Melanocyte of skin (primary cell): ENCODE measurements at places on chromosomes 11 and 22. TPM values are rescaled to one million over a fixed set of nuclear protein-coding genes. Genes with fewer than 3 reads are reported as not detected.

KCNK7 gene
- 0.31 and 0.33 TPM in 2 replicates for total RNA-seq

SLC7A4 gene
- 2.2 and 2.8 TPM in 2 replicates for total RNA-seq

MS4A1 gene
- total RNA-seq: not detected in 2 replicates

MOV10L1 gene
- total RNA-seq: not detected in 2 replicates

SMIM35 gene
- total RNA-seq: not detected in 2 replicates

APOL2 gene
- total RNA-seq: 58.5 and 117 TPM in 2 replicates

CNGA4 gene
- under 0.01 TPM in 1 of 2 replicates, not detected in the other for total RNA-seq

PACSIN3 gene
- 17.6 and 21.4 TPM in 2 replicates for total RNA-seq

NUP160 gene
- 18.9 and 34.2 TPM in 2 replicates for total RNA-seq

SCO2 gene
- total RNA-seq: 5.7 and 6.3 TPM in 2 replicates

OR5B3 gene
- total RNA-seq: not detected in 2 replicates

TSGA10IP gene
- total RNA-seq: not detected in 2 replicates

CST6 gene
- not detected in 2 replicates for total RNA-seq

SYTL2 gene
- total RNA-seq: 92.5 and 98.6 TPM in 2 replicates

MS4A6E gene
- total RNA-seq: not detected in 2 replicates

C11orf21 gene
- total RNA-seq: not detected in 2 replicates

C11orf86 gene
- not detected in 2 replicates for total RNA-seq

PATE2 gene
- 0.31 TPM in 1 of 2 replicates, not detected in the other for total RNA-seq

TRPM5 gene
- total RNA-seq: not detected in 2 replicates

TNNI2 gene
- total RNA-seq: not detected in 2 replicates

GLYATL1 gene
- total RNA-seq: not detected in 2 replicates

SF3B2 gene
- total RNA-seq: 173 and 197 TPM in 2 replicates

OR5T1 gene
- not detected in 2 replicates for total RNA-seq

IFITM10 gene
- 0.36 and 0.69 TPM in 2 replicates for total RNA-seq

OSM gene
- total RNA-seq: not detected in 2 replicates

SMTNL1 gene
- total RNA-seq: not detected in 2 replicates

POU2F3 gene
- 1.0 TPM in 1 of 2 replicates, not detected in the other for total RNA-seq
